ENCODE measurements at places on chromosomes 12 and 14.
A peak's percentile ranks its signal among the peaks of the same experiment; 100 is the strongest.

DNA sequence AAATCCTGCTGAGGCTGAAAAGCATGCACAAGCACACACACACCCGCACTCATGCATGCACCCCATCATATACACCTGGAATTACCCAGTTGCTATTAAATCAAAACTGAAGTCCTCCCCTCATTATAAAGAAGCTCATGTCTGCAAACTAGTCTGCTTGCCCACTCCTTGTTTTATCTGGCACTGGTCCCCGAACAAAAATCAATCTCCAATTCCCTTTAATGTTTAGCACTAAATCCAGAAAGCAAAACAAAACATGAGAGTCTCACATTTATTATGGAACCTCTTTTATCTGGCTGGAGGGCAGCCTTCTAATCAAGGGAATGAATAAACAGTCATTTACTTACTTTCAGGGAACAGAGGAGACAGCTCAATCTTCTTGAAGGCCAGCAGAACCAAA lies 1093.4 kb upstream of the FLRT2 start:
- DNase-seq, result no peak

GRCh38 chr12:131418121-131418520 lies 292.8 kb upstream of the SFSWAP start:
- no peak for DNase-seq

DNA sequence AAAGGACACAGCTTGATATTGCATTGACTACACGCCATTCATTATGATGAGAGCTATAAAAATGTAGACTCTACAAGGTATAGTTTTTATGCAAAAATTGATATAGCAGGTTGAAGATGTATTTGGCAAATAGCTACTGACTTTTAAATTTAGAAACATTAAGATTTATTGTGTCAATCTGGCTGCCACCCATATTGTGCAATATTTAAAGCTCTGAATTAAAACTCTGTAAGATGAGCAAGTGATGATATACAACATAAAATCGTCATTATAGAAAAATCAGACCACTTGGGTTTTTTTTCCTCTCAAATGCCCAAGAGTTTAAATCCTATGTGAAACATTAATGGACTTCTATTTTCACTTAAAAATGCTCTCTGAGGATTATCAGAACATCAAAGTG lies 36.8 kb upstream of the E2F7 start:
- DNase-seq, result no peak

- DNase-seq, result no peak
These were observed 2.7 kb downstream of the CDK2 start for GRCh38 chr12:55969356-55969755.

- no peak for DNase-seq
These were observed 2.3 kb downstream of the ACRBP start for GRCh38 chr12:6644903-6645302.

DNA sequence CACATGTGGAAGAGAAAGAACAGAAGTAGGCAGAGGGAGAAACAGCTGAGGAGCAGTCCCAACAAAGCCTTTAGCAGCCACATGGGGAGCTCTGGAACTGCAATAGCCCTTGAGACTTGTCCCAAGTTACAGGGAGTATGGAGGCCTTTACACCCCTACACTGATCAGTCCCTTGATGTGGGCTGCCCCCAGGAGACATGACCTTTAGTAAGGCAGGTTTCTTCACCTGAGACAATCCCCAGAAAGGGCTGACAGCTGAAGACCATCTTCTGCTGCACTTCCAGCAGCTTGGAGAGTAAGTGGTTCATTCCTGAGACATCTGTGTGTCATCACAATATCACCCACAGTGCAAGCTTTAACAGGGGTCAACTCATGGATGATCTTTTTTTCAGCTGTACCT lies 8.6 kb upstream of the SNAPC1 start:
- DNase-seq, result no peak

GRCh38 chr12:100987552-100988521 lies 193.3 kb downstream of the ANO4 start:
- peak; percentile 71 for DNase-seq

- DNase-seq, result no peak
These were observed 56.4 kb downstream of the GOLGA5 start for GRCh38 chr14:92850492-92850891.

- no peak for DNase-seq
These were observed 64.9 kb upstream of the DICER1 start for GRCh38 chr14:95222151-95222631.

DNA sequence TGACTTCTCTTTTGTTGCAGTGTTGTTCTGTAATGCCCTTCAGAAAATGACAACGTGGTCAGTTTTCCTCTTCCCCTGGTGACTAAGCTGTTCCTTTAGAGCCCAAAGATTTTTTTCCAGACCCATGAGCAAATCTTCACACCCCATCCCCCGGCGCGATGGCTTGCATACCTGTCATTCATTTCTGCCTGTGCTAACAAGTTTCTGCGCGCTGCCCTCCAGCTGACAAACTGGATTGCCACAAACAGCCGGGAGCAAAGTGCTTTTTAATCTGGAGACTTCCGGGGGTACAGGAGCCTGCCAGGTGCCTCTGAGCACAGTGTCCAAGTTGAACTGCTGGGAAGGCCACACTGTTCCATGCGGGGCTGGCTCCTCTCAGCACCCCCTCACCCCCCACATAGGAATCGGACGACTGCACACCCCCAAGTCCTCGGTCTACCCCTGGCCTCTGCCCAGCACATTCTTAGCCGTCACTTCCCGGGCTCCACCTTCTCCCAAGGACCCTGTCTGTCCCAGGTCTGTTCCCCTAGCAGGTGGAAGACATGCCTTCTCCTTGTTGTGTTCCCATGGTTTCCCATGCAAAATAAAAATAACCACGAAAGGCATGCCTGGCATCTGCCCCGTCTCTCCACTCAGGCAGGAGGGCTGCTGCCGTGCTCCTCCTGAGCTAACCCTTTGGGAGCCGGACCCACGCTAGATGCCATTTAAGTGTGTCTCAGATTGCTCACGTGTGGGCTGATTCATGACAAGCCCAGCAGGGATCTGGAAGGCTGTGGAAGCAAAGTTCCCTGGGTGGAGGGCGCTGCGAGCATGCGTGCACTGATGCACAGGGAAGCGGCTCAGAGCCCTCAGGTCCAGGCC lies 14.1 kb downstream of the RILPL1 start:
- peak; percentile 82 for DNase-seq

DNA sequence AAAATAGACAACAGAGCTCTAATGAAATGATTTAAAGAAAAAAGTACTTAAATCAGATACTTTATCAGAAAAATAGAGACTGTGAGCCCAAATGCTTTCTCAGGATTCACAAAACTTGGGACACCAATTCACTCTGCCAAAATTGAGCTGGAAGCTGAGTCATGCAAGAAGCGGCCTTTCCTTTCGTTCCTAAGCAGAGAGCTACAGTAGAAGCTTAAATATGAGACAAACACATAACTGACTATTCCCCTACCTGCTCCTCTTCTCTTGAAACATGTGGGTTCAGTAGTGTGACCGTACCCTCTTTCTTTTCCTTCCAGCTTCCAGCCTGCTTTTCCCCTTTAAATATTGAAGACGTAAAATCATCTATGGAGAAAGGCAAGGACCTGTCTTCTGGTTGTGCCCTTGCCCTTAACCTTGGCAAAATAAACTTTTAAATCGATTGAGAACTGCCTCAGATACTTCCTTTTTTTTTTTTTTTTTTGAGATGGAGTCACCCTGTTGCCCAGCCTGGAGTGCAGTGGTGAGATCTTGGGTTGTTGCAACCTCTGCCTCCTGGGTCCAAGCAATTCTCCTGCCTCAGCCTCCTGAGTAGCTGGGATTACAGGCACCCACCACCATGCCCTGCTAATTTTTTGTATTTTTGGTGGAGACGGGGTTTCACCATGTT lies 4.4 kb upstream of the SDS start:
- no peak for DNase-seq

DNA sequence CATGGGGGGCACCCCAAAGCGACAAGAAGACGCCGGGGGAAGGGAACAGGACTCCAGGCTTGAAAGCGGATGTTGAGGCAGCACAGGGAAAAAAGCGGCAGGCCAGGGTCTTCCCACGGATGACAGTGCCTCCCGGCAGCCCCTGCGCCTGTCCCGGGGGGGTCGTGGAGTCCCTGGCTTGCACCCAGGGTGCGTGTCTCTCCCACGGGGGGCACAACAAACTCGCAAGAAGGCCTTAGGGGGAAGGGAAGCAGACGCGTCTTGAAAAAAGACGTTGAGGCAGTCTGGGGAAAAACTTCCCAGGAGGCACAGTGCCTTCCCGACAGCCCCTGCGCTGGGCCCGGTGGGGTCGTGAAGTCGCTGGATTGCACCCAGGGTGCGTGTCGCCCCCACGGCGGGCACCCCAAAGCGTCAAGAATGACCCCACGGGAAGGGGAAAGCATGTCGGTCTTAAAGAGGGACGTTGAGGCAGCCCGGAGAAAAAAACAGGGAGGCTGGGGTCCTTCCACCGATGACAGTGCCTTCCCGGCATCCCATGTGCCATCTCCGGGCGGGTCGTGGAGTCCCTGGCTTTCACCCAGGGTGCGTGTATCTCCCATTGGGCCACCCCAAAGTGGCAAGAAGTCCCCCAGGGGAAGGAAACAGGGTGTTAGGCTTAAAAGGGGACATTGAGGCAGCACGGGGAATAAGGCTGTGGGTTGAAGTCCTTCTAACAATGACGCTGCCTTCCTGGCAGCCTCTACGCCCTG lies 159.9 kb upstream of the ALG10B start:
- DNase-seq, result peak; percentile 73

DNA sequence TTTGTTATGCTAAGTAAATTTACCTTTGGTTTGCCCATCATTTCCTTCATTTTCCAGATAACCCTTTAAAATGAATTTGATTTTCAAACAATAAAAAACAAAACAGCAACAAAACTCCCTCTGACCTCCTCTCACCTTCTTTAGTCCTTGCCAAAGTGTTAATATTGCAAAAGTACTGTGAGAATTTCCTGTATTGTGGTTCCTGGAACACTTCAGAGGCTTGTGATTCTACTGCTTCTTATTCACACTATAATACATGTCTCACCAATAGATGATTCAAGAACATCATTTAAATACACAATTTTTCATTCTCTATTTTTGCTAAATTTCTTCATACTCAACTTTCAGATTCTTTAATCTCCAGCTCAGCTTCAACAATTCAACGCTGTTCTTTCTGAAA lies at the start of gene KLRD1:
TSS of gene KLRD1 (plus strand) at position 241 of the 400 bp plus-strand sequence. CDS start 208 bp downstream, outside the sequence.
- no peak for DNase-seq

DNA sequence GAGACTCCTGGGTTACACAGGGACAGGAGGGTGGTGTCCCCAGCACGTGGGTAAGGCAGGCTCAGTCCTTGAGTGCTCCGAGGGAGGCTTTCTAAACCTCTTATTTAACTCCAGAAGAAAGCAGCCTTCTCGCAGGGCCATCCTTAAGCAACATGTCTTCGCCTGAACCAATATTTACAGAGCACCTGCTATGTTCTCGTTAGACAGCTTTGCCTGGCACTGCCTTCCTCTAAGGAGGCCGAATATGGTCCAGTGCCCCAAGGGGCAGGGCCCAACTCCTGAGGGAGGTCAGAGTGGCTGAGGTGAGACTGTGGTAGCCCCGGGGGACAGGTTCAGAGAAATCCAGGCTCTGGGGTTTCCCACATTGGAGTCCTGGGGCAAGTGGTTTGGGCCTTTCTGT lies 2.1 kb upstream of the SCARB1 start:
- DNase-seq, result no peak

DNA sequence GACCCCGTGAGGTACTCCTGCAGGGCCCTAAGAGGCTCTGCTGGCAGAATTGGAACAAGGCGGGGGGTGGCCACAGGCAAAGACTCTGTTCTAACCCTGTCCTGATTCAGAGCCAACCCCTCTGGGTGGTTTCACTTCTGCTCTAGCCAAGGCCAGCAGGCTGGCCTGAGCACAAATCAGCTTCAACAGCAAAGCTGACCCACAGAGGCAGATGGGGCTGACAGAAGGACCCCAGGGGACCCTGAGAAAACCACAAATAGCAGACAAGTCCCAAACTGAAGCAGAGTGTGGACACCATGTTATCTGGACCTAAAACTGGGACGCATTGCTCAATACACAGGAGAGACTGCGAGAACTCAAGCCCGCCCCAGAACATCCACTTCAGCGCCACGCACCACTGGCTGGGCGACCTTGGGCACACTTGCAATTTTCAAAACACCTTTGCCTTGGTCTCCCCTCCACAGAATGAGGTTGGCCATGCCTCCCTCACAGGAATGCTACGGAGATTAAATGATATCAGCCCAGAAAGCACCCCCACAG lies 76.4 kb upstream of the DICER1 start:
- DNase-seq, result no peak

DNA sequence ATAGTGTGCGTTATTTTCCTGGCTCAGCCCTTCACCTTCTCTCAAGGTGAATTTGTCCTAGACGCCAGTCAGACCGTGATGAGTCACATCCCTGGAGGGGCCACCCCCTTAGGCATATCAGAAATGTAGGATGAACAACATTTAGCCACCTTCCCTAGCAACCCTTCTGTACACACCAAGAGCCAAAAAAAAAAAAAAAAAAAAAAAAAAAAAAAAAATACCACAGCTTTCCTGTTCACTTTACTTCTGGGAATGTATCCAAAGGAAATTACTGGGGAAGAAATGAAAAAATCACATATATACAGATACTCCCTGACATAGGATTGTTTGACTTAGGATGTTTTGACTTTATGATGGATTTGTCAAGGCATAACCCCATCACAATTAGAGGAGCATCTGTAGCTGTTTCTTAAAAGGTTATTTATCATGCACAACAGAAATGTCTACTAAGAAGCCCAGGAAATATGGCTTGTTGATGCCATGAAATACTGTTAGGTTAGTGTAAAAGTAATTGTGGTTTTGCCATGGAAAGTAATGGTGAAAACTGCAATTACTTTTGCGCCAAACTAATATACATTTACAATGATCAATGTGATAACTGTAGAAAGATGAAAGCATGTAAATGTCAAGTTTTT lies 68.2 kb upstream of the BDKRB2 start:
- DNase-seq, result no peak

DNA sequence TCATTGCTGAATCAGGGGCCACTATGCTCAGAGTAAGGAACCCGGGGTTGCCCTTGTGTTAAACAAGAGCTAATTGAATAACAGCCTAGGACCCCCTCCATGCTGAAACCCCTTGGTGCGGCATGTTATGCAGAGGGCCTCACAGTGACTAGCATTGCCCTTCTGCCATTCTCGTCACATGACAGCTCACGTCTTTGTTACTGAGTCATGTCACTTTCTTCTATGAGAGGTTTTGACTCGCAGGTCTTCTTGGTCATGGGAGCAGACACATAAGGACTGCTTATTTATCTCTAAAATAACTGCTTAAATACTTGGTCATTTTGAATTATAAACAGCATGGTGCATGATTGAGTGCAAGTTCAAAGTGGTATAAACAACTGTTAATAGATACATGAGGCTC lies 24.9 kb downstream of the TCTN1 start:
- DNase-seq, result no peak

DNA sequence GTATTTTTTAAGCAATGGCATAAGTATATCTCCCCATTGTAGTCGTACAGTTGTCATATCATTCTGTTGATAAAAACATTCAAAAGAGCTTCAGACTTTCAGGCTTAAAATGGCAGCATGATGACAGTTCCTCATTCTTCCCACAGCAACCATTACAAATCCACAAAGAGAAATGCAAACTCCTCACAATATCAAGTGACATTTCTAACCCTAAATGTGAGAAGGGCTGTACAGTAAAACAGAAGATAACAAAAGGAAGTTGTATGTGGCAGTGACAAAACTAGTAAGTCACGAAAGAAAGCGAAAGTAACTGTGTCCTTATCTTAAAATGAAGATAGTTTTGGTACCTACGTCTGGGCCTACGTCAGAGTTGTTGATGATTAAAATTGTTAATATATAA lies 46.7 kb downstream of the GXYLT1 start:
- no peak for DNase-seq

GRCh38 chr12:68851592-68852306 lies 43.8 kb downstream of the MDM2 start:
- no peak for DNase-seq
